ENCODE measurements at places on chromosomes 11 and 22.

DNA sequence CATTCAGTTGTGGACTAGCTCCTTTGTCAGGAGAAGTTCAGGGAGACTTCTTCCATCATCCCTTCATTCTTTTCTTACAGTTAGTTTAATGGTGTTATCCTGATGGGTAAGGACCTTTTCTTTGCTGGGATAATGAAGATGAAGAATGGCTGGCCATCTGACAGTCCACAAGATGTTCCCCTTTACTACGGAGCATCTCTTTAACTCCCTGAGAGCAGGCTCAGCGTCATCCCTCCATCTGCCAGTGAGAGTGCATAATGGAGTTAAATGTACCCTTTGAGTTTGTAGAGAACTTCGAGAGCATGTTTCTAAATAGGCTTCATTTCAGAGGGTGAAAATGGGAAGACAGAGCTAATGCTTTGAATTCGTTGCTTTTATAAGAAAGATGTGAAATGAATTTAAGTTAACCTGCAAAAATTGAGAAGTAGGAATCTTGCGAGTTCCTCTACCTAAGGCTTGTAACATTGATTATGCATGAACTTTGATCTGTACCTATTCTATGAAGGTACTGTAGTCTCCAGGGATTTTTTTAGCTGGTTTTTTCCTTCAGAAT is 1.7 kb downstream of the EP300 start:
- peak; percentile 33 for DNase-seq

DNA sequence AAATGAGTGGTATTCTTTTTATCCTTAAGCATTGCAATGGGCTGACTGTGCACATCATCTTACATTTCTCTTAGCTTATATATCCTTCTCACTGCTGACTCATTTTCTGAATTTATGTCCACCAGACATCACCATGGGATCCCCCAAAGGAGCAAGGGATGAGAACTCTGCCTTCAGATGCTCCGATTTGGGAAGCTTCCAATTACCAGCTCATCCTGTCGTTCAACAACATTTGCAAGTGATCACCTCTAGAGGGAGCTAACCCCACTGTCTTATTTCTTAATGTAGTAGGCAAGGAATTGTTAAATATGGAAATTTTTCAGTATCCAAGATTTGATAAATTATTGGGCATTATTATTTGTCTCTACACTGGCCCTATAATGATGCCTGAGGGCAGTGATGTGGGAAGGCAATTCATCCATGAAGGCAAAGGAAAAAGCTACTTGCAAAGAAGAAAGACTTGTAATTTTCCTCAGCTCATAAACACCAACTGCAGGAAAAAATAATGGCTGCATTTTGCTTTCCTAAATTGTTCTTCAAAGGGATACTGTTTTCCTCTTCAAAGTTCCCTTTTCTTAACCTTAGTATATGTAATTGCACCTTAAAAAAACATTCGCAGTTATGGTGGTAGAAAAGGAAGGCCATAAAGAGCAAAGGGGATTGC is 102.4 kb upstream of the FSHB start:
- no peak for DNase-seq

GRCh38 chr11:28863422-28863821 is 755.2 kb downstream of the METTL15 start:
- no peak for DNase-seq

- no peak for DNase-seq
These were observed 60.6 kb downstream of the PLEKHA7 start for GRCh38 chr11:16953663-16954062.

GRCh38 chr11:44308256-44308922 is 1.6 kb downstream of the ALX4 start:
- DNase-seq = no peak

GRCh38 chr11:116558504-116559211 is 214.1 kb downstream of the BUD13 start:
- DNase-seq = no peak

- DNase-seq = no peak
These were observed 76.3 kb downstream of the PAK1 start for GRCh38 chr11:77397631-77398030.

DNA sequence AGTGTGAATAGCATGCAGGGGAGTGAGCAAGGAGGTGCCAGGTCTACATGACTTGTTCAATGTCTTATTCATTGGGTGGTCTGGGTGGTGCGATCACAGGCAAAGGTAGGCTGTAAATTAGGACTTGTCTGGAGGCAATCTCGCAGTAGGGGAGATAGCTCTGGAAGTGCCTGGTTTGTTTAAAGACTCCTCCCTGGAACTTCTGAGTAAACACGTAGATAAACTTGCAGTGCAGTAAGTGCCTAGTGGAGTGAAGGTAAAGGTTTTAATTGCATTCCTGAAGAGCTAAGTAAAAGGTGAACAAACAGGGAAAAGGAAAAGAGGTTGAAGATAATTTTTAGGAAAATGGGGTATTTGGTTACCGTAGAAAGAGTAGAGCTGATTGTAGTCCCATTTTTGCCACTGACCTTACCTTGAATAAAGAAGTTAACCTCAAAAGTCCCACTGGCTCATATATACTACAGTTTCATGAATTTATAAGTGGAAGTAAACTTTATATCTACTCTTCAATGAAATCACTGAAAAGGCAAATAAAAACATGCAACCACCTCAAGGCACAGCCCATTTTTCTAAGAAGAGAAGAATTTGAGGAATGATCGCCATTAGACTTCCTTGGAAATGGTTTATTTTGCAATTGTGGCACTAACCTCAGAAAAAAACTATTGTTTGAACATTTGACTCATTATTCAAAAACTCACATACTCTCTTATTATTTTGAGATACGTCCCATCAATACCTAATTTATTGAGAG is 44.3 kb downstream of the AASDHPPT start:
- DNase-seq = no peak

GRCh38 chr11:104033134-104033533 is 3.3 kb upstream of the DDI1 start:
- no peak for DNase-seq

DNA sequence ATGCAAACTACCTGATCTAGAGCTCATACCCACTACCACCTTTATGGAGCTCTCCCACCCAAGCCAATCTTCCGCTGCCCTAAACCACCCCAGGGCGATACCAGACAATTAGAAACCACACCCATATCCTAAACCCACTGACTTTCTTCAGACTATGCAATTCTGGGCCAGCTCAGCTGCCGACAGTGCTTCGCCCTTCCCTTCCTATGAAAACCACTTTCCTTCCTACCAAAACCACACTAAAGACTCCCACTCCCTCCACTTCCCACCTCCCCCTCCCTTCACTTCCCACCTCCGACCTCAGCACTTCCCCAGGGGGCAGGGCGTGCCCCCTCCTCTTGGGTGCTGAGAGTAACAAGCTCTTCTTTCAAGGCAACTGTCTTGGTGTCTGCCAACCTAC is 25.1 kb downstream of the B3GAT1 start:
- no peak for DNase-seq

DNA sequence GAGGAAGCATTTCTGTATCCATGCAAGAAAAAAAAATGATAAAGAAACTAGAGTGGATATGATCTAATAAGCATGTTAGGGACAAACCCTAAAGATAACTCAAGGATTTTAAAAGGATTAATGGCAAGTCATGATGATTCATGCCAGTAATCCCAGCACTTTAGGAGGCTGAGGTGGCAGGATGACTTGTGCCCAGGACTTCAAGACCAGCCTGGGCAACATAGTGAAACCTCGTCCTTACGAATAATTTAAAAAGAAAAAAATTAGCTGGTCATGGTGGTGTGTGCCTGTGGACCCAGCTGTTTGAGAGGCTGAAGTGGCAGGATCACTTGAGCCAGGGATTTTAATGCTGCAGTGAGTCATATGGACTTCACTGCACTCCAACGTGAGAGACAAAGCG is 145.5 kb upstream of the BLID start:
- no peak for DNase-seq

DNA sequence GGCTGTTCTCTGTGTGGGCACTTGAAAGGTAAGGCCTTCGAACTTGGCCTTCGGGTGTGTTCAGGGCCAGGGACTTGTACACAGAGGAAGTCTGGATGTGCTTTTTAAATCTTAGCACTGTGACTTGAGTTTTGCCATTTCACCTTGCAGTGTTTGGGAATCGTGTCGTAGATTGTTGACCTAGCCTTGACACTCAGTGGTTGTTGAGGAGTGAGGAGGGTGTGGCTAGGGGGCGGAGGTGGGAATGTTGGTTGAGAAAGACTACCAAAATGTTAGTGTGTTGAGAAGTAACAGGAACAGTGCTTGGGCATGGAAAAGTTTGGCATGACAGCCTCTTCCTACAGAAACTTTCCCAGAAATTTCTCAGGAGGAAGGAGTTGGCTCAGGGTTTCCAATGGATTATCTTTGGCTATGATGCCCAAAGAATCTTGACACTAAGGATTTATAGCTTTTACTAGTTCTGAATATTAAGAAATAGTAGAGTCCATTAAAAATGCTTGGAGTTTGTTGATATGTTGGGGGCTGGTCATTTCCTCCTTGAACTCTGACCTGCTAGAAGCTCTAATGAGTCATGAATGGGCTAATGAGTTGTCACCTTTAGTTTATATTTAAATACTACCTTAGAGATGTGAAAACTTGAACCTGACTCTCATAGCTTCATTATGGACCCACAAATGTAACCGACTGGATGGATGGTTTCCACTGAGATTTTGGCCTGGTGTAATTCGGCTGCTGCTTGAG is 40.6 kb downstream of the BARX2 start:
- DNase-seq = no peak

DNA sequence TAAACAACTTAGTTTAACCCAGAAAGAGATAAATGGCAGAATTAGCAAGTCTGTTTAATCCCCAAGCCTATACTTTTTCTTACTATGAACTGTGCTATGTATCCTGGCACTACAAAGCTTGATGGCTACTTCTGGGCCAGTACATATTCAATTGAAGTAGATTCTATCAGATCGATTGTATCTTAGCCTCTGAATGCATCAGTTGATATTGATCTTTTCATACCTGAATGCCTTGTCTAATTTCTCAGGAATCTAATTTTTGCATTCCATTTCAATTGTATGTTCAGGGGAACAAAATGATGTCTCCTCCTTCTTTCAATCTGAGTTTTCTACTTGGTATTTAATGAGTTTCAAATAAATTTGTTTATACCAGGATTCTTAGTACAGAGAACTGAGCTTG is 1137.9 kb downstream of the LRRC4C start:
- DNase-seq = no peak

DNA sequence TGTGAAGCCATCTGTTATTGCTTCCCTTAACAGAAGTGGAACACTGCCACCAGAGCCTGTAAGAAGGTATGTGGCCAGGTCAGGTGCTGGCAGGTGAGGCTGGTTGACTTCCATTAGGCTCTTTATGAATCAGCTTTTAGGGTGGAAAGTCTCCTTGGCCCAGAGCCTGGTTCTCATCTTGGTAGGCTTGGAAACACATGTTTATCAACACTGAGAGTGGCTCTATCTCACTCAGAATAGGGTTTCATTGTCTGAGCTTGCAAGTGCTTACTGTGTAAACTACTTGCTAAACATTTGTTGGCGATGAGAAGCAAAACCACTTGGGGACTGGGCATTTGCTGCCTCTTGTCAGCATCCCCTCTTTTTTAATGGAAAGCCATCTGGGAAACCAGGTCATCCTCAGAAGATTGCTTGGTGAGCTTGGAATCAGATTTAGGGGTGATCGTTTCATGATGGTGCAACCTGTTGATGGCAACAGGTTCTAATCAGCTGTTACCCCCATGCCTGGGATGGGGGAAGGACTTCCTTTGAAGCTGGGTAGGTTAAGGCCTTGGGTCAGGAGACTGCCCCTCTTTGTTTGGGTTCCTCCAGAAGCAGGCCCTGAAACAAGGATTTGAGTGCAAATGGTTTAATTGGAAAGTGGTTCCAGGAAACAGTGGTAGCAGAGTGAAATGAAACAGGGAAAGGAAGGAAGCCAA is 75.0 kb upstream of the AMPD3 start:
- no peak for DNase-seq

DNA sequence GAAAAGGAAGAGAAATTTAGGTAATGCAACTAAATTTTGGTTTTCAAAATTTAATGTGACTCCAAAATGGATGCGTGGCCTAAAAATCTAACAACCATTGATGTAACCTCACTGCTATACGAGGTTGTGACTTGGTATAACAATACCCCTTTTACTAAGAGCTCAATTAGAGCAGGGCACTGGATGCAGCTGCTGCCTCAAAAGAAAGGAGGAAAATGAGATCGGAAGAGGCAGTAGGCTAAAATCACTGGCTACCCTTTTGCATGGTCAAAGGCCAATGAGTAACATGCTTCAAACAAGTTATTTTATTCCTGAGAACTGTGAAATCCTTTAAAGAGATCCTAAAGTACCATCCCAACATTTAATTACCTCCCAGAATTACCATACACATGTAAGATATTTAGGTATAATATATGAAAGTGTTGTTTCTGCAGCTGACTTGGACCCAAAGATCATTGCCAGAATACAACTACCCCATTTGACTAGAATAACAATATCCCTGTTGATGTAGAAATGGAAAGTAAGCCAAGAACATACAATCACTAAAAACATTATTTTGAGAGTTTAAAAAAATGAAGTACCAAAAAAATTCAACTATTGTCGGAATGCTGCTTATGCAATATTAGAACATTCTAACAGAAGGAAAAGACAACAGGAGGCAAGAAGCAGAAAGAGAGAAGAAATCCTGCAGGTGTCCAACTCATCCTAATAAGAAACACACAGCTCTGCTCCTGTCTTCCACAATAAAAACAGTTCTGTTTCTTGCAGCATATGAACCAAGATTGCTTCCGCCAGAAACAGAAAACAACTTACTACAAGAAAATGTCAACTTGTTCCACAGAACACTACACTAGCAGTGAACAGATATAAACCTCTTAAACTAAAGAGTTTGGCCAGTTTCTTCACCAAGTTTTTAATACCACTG is 15.0 kb downstream of the SIK3 start:
- DNase-seq = no peak

DNA sequence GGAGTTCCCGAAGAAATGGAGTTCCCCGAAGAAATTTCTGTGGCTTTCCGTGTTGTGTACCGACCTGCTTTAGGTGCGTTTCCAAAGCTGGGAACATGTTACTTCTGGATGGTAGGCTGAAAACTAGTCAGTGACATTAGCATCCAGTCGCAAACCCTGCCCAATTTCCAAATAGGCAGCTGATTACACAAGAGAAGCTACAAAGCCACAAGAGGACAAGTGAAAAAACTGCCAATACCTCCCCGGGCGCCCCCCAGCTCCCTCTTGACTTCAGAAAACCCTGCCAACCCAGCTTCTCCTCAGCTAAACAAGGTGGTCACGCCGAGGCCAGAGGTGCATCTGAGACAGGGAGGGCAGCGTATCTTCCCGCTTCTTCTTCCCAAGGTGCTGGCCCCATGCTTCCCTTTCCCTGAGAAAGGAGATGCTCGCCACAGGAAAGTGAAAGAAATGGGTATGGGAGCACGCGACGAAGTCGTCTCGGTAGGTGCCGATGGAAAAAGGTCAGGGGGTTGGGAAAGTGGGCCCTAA is 551 bp downstream of the AGBL2 start:
- DNase-seq = peak; percentile 24

Data from femur (tissue), 1 donor.